NCI-H446 (cell line): ENCODE measurements at places on chromosomes 2 and 18.

DNA sequence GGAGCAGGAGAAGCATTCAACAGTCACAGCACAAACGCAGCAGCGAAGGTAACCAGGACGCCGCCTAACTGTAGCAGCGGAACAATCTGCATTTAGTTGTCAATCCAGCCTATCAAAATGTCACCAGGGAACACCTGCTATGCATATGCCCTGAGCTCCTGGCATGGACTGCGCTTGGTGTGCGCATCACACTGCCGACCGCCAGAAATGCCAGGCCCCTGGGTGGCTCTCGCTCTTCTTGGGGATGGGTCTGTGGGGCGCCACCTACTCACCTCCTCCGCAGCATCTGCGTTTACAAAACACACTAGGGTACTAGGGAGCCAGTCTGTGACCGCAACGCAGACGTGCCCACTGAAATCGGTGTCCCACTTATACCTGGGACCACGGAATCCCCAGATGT, 31.7 kb downstream of the ZNF516 start:
- no peak for DNase-seq

DNA sequence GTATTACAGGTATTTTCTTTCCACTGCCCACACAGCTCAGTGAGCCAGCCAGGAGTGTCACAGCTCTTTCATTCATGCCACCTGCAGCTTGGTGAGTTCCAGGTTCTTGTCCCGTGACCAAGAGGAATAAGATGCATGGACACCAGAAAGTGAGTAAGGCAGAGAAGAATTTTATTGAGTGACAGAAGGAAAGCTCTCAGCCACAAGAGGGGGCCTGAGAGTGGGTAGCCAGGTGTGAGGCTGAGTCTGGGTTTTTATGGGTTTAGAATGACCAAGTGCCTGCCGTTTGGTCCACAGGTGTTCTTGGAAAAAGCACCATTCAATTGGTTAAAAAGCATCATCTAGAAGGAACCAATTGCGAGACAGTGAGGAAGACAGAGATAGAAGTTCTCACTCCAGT, 1097.1 kb upstream of the SLC39A10 start:
- DNase-seq = no peak

- peak; percentile 40 for DNase-seq
Observed at GRCh38 chr2:205706769-205707381, 24.6 kb downstream of the NRP2 start.

DNA sequence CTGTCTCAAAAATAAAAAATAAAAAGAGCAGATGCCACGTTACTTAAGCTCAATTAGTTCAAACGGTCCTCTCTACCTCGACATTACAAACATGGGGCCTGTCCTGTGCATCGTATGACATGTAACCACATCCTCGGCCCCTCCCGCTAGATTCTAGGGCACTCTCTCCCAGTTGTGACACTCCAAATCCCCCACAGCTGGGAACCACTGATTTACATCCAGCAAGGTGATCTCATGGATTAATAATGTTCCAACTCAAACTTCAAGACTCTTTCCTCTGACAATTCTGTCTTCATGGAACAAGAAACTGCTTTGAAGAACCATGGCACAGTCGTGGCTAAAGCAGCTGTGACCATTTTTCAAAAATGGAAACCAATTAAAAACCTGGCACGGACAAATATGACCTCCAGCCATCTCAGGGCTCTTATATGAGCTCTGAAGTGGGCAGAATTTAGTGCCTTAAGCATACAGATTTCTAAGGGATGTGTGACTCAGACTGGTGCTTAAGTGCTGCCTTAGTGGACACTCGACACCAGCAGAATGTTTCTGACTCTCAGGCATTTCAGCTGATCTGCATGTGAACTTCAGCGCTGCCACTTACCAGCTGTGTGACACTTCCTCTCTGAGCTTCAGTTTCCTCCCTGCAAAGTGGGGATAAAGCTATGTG, 31.7 kb upstream of the ASAP2 start:
- peak; percentile 37 for DNase-seq

- peak; percentile 55 for DNase-seq
Observed at GRCh38 chr2:79512442-79513401, at the start of gene CTNNA2. TSS of gene CTNNA2 (plus strand) at chr2:79513051.

GRCh38 chr18:22348521-22349316, 69.0 kb downstream of the CTAGE1 start:
- DNase-seq = no peak

- no peak for DNase-seq
Observed at GRCh38 chr2:18186816-18187613, 308.5 kb downstream of the KCNS3 start.

DNA sequence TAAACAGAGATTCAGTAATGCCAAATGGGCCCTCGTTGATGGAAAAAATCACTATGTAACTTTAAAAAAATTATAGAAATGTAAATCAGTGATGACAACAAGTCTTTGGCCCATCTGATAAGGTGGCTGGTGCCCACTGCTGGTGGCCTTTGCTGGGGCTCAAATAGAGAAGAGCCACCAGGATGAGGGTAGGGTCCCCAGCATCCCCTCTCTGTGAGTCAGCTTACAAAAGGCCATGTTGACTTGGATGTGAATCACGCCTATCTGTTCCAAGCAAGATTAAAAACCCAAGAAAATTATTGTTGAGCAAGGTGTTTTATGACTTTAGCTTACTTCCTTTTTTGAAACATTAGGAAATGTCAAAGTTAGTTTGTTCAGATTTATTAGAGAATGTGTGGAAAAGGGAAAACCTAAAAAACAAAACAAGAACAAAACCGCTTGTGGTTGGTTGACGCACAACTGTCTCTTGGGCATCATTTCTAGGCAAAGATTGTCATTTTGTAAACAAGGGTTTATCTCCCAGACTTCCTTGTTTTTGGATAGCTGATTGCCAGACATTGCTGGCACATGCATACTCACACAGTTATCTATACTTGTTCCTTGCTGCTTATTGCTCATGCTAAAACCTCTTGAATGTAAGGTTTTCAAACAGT, 53.7 kb upstream of the ZNF396 start:
- DNase-seq = no peak

- DNase-seq = no peak
Observed at GRCh38 chr2:70685771-70686171, 82.2 kb downstream of the ADD2 start.

DNA sequence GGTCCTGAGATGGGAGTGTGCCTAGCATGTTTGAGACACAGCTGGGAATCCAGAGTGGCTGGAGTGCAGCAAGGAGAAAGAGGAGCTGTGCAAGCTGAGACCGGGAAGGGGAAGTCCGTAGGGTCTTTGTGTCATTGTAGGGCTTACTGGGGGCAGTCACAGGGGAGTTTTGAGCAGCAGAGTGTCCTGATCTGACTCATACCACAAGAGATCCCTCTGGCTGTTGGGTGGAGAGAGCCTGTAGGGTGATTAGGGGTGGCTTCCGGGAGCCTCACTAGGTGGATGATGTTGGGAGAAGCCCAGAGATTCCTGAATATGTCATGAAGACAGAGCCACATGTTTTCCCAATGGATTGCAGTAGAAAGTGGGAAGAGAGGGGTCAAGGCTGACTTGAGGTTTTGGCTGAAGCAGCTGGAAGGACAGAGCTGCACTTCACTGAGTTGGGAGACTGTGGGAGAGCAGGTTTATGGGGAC, 30.9 kb downstream of the FHOD3 start:
- DNase-seq = no peak

DNA sequence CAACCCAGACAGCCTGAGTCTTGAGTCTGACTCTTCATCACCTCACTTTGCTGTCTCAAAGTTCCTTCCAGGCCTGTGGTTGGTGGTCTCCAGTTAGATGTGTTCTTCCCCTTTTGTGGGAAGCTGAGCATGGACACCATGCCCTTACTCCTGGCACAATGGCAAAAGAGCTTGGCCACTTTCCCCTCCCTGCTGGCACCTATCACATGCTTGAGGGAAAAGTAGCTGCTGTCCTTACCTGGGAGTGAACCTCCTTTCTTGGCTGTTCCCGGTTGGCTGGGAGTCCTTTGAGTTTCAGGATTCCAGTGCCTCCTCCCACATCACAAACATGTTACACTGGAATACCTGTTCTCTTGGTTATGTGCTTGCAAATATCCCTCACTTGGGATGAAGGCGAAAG, 97.8 kb downstream of the GATA6 start:
- DNase-seq = no peak

DNA sequence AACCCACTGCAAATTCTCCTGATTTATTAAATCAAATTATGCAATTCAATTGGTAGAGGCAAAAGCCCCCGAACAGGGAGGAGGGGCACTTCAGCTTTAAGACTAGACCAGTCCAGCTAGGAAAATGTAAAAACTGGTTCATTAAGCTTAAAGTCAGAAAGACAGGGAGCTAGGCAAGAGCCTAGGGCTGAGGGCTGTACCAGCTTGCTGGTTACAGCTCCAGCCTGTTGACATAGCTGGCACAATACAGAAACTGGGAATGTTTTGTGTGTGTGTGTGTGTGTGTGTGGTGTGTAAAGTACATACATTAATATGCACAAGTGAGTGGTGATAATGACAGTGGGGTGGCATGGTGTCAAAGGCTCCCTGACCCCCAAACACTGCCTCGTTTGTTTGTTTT, 307.0 kb upstream of the CELF4 start:
- no peak for DNase-seq

GRCh38 chr2:187580462-187581124, 26.4 kb upstream of the TFPI start:
- peak; percentile 66 for DNase-seq

DNA sequence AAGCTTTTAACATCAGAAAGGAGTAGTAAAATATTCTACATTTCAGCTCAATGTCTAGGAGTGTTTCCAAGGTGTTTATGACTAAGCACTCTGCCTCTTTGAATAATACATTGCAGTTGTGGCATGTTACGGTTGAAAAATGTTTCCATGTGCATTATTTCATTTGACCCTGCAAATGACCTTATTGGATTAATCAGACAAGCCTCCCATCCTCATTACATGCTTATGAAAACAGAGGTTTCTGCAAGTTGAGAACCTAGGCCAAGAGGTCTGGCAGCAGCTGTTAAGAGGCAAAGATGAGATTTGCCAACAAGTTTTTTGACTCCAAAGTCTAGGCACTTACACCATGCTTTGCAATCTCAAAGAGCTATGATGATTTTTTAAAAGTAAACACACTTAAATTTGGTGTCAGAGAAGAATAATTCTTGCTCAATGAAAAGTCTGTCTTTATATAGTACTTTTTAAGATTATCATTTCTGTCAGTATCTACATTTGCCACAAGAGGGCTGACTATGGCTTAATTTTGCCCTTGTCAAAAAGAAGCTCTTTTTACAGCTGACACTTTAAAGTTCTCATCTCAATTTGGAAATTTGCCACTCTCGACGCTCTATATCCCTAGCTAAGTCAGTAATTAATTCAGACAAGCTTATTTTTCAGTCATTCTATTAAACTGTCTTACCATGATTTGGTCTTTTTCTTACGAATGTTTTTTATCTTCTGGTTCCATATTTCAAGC, 260.6 kb downstream of the PAX3 start:
- DNase-seq = no peak

GRCh38 chr18:32019251-32019948, 775 bp downstream of the RNF125 start:
- DNase-seq = no peak

DNA sequence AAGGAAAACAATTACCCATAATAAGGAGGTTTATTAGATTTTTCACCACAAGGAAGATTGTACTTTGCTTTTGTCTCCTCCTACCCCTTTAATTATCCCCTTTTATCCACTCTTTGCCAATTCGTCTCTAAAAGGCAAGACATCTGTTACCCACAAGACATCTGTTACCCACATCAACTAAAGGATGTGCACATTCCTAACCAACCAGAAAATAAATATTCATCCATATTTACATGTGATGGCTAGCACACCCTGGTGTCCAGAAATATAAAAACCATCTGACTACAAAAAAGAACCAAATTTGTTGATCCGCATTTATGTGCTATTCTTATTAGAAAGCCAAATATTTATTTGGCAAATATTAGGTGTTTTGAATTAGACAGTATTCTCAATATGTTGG, 35.7 kb downstream of the ACVR1C start:
- peak; percentile 58 for DNase-seq
